GM19239 (cell line): ENCODE measurements at places on chromosomes 4 and X.

DNA sequence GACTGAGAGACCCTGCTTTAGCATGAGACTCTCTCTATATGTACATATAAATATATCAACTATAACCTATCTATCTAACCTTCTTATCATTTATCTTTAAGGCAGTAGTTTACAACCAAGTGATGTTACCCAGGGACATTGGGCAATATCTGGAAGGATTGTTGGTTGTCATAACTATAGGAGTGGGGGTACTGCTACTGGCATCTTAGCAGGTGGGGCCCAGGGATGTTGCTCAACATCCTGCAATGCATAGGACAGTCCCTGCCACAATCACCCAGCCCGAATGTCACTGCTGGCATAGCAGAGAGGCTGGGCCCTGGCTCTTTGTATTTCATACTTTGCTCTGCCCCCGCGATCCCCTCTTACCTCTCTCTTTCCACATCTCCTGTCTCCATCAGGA lies 397.7 kb downstream of the IL15 start:
- DNase-seq = no peak

- no peak for DNase-seq
Measured at GRCh38 chr4:17780501-17781299, 721 bp downstream of the FAM184B start.

DNA sequence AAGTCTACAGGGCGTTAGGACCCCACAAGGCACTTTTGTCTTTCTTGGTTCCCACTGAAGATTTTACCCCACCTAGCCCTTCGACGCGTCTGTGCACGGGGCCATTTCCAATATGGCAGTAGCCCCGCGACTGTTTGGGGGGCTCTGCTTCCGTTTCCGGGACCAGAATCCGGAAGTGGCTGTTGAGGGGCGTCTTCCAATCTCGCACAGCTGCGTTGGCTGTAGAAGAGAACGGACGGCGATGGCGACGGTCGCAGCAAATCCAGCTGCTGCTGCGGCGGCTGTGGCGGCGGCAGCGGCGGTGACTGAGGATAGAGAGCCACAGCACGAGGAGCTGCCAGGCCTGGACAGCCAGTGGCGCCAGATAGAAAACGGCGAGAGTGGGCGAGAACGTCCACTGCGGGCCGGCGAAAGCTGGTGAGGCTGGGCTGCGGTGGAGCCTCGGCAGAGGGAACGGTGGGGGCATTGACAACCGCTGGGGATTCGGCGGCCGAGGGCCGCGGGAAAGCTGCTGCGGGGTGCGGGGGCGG lies at the start of gene USP11:
Gene USP11 (plus strand): TSS at position 207 of the 530 bp plus-strand sequence. CDS start 35 bp downstream, at position 242.
- peak; percentile 28 for DNase-seq

- no peak for DNase-seq
Measured at GRCh38 chrX:40244980-40245379, 147.2 kb upstream of the BCOR start.

DNA sequence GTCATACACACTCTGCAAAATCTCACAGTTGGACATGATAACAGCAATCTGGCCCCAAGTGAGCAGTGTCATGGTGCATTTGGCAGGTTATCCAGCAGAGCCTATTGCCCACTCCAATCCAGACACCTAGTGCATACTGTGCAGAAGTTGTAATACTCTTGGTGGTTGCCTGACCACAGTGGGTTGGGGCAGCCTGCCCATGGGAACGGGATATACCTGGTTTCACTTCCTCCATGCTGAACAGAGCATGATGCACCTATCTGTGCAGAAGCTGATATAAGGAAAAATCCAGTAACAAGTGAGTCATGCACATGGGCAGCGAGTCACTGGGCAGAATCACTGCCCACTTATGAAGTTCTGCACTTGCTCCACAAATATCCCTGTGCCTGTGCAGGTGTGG lies 105.3 kb upstream of the IGSF1 start:
- no peak for DNase-seq

DNA sequence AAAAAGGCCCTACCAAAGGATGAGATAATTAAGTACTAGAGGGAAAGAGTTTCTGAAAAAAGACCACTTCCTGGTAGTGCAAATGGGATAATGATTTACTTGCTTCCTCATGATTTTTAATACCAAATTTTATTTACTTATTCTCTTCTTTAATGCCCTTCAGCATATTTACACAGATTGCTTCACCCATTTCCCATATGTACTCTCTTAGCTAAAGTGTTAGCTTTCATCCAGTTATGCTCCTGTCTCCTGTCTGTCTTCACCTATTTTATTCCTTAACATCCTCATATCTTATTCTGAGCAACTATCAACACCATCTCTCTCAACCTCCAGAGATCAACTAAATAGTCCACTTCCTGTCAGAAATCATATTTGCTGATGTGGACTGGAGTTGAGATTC lies 183.2 kb upstream of the HS3ST1 start:
- no peak for DNase-seq

GRCh38 chrX:152020888-152021287 lies 46.4 kb upstream of the GABRE start:
- no peak for DNase-seq

- DNase-seq = no peak
Measured at GRCh38 chr4:25696409-25696808, 40.8 kb downstream of the SLC34A2 start.

GRCh38 chrX:103806862-103807474 lies 25.1 kb downstream of the RAB9B start:
- no peak for DNase-seq

GRCh38 chr4:68349279-68349648 lies 626 bp downstream of the YTHDC1 start:
- DNase-seq = peak; percentile 10

GRCh38 chr4:129109965-129110824 lies 14.2 kb downstream of the C4orf33 start:
- no peak for DNase-seq

GRCh38 chrX:136147315-136147901 lies at the start of gene FHL1:
Gene FHL1, plus strand, starts transcription at chrX:136147533.
- DNase-seq = peak; percentile 20

- no peak for DNase-seq
Measured at GRCh38 chrX:77118686-77119085, 328.5 kb upstream of the FGF16 start.

- no peak for DNase-seq
Measured at GRCh38 chrX:40090961-40091360, 6.8 kb downstream of the BCOR start.

- no peak for DNase-seq
Measured at GRCh38 chrX:68758671-68759070, 70.2 kb upstream of the EFNB1 start.

GRCh38 chrX:118615141-118615540 lies 112.3 kb upstream of the IL13RA1 start:
- no peak for DNase-seq

DNA sequence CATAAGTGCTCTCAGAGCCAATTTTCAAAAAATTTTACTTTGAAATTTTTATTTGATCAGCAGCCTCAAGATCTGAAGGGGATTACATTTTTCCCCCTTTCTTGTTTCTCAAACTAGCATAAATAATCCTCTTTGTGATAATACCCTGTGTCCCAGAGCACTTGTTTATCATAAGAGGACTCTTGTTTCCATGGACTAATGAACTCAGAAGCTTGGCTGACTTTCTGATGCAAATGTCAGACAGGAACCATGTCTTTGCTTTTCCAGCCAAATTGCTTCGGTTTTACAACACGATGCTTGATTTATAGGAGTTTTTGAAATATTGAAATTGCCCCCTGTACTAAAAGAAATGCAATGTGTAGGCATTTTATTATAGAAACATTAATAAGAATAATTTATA lies 859.3 kb upstream of the LCORL start:
- DNase-seq = no peak

DNA sequence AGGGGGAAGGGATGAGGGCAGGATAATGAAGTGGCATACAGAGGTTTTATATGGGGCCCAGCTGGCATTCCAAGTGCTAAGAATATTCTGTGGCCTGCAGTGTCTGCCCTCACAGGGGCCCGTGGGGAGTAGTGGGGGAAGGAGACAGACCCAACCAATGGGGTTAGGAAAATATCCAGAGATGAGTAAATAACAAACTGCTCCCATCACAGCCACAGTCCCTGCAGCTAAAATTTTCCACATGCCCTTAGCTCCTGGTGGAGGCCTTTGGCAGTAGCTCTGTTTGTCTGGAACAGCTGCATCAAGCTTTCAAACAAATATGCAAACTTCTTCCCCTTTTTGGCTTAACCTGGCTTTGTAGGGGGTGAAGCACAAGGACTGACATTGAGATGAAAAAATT lies 3.1 kb downstream of the SRPX2 start:
- no peak for DNase-seq

GRCh38 chrX:154056770-154057241 lies 37.1 kb upstream of the IRAK1 start:
- DNase-seq = no peak

DNA sequence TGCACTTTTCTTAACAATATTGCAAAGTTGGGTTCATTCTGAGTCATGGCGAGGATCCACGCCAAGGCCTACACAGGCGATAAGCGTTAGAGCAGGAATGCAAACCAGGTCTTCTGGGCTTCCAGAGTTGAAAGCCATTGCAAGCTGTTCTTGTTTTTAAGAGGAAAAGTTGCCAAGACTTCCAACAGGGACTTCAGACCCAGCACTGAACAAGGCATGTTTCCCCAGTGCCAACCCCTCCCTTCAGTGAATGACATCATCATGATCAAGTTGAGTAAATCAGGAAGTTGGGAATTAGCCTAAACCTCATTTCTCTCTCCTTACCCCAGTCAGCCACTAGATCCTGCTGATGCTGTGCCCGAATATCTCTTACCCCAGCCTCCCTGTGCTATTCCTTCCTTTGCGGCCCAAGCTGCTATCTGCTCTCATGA lies 355.1 kb downstream of the HS3ST1 start:
- no peak for DNase-seq
